ENCODE measurements at places on chromosomes 2 and 18.

GRCh38 chr2:26305540-26305939 lies 40.4 kb upstream of the SELENOI start:
- no peak for DNase-seq

- no peak for DNase-seq
Measured at GRCh38 chr18:44828080-44828479, 147.4 kb downstream of the SETBP1 start.

DNA sequence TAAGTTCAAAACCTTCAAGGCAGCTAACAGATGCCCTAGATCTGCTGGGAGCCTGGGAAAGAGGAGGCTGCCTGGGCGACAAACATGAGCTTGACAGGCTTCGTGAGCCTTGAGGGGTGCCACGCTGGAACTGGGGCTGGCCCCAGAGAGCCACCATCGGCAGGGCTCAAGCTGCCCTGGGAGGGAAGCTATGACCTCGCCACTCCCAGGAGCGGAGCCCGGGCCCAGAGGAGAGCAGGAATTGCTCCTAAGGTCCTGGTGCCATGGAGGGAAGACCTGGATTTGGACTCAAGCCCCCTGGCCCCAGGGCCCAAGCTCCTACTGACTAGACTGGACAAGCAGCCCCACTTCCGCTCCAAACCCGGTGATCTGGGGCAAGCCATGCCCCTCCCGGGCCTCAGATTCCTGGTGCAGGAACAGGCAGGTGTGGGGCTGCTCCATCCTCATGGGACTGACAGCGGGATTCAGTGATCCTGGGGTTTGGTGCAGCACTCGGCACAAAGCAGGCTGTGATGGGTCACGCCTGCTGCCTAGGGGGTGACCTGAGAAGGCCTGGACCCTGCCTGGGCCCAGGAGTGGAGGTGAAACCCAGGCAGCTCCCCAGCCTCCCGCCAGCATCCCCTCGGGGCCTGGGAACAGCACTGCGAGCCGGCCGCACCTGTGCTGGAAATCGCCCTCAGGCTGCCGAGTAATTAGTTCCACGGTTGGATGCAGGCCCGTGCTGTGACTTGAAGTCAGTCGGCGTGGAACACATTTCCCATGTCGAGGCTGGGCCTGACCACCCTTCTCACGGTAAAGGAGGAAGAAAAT lies 246.9 kb downstream of the NDUFA10 start:
- no peak for DNase-seq

DNA sequence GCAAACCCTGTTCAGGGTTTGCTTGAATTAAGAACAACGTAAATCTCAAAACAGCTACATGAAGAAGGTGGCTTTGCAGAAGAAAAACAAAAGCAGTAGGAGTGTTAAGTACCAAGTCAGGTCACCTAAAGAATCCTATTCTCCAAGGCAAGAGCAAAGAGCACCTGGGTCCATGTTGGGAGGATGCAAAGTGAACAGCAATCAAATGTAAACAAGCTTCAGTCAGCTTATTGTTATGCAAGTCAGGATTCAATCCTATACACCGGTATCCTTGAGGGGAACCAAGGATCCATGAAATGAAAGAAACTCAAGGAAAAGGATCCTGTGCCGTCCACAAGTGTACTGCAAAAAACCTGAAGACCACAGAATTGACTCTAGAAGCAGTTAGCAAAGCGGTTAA lies 261.0 kb upstream of the DDX18 start:
- DNase-seq, result no peak
